ENCODE measurements at places on chromosomes 3 and 15. TPM values are rescaled to one million over a fixed set of nuclear protein-coding genes. Genes with fewer than 3 reads are reported as not detected.

IP6K2 gene
- 139 TPM for total RNA-seq

WDR93 gene
- not detected for total RNA-seq

- DNase-seq = no peak
These were observed 25.6 kb downstream of the CPOX start for GRCh38 chr3:98567666-98568270.

- DNase-seq = no peak
These were observed 42.1 kb downstream of the MINAR1 start for GRCh38 chr15:79474252-79474651.

IL17RB gene
- total RNA-seq = 3.1 TPM

DAZL gene
- not detected for total RNA-seq

DNA sequence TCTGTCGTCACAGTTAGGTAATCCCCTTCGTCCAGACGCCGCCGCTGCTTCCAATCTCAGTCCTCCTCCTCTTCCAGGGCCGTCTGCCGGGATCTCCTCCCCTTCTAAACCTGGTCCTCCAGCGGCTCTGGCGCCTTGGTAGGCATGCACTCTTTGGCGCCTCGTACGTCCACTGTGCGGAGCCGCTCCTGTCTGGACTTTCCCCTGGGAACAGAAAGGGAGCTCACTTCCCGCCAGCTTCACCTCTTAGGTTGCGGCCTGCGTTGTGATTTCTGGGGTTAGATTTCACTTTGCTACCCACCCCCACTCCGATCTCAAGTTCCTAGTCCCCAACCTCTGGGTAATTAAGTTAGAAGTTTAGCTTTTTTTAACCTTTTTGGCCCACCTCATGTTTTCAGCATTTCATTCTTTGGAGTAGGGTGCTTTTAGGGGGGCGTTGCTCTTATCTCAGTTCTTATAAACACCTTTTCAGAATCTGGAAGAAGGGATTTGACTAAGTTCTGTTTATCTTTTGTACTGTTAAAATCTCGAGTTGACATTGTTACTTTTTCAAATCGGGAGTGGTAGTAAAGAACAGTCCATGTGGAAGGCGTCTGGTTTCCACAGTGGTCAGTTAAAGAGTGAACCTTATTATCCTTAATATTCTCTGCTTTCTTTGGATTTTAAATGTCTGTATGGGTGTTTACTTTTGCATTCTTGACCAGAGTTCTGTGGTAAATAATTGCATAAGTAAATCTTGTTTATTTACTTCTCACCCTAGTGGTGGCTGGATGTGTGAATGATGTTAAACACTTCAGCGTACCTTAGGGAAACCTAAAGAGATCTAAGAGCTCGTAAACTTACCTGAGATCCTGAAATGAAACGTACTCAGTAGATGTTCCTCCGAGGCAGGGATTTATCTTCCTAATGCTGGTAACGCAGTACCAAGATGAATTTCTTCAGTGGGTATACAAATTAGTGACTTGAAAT lies 611 bp downstream of the CTDSPL2 start:
- no peak for DNase-seq

DNA sequence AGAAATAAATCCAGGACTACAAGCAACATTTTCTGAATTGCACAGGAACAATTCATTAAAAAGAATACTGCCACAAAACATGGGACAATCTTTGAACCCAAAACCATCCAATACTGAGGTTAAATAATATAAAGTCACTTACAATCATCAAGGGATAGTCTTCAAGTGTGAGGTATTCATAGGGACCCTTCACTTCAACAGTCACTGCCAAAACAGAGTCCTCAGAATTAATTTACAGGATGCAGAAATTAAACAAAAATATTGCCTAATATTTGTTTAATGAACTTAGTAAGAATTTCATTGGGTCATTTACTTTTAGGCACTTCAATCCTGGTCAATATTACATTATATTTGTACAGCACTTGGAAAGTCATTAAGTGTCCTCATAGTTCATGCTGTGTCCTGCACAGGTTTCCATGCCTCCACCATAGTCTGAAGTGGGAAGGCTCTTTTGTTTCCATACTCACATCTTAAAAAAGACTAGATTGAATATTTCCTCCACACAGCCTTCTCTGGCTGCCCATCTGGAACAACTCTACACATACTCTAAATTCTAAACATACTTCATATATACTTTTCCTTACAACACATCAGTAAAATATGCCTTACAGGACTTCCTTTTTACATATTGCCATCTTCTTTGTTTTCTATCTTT lies 31.6 kb upstream of the VPS39 start:
- no peak for DNase-seq

GRCh38 chr15:51053571-51053970 lies 41.1 kb downstream of the TNFAIP8L3 start:
- DNase-seq = no peak

IQCF5 gene
- total RNA-seq = not detected

DNA sequence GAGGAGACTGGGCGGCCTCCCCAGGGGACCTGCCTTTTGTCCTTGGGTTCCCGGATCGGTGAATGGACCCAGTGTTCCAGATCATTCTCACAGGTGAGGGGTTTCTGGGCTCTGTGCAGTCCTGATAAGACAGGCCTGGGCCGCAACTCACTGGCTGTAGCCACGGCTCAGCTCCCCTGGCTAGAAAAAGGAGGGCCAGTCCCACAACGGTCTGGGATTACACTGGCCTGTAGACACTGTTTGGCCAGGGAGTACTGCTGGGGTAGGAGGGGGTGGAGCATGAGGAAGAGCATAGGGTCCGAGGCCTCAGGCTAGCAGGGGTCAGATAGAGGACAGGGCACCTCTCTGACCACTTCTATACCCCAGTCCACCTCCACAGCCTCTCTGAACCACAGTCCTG lies 21.0 kb upstream of the TICRR start:
- DNase-seq = no peak

GRCh38 chr15:77599899-77600298 lies 32.8 kb downstream of the LINGO1 start:
- DNase-seq = no peak

NLGN1 gene
- 20.0 TPM for total RNA-seq

DNA sequence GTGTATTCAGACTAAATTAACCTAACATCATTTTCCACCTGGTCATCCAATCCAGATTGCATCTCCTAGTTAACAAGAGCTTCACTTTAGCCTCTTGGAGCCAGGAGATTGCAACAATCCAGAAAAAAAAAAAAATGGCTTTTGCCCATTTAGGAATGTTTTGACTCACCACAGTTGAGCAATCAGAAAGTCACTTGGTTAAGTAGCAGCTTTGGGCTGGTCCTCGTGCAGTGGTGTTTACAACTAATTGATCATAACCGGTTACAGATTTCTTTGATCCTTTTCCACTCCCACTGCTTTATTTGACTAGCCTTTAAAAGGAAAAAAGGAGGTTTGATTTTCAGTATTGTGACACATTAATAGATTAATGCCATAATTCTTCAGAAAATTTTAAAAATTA lies 688.8 kb upstream of the CCDC54 start:
- no peak for DNase-seq

- DNase-seq = no peak
These were observed 1.1 kb downstream of the SSR3 start for GRCh38 chr3:156553705-156554356.

RYR3 gene
- total RNA-seq = 1.5 TPM

DNA sequence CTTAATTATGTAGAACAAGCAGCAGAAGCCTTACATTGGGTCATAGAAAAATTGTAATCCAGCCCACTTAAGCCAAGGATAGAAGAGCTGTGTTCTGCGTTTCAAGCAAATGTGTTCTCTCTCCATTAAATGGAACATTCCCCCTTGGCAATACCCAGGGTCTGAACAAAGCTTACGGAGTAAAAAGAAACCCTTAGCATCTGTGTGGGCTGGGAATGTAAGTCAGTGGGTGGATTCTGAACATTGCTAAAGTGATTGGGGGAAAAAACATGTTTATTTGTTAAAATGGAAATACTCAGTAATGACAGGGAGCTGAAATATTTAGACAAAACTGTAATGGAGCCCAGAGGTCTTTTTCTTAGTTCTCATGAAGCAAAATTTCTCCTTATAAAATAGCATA lies 147.4 kb downstream of the DUT start:
- DNase-seq = no peak

- no peak for DNase-seq
These were observed 54.6 kb upstream of the SEC13 start for GRCh38 chr3:10375296-10376053.

GRAMD2A gene
- total RNA-seq = 0.35 TPM

GRCh38 chr3:3951071-3951470 lies 151.8 kb downstream of the LRRN1 start:
- no peak for DNase-seq

GRCh38 chr3:105422645-105423044 lies 55.9 kb downstream of the ALCAM start:
- no peak for DNase-seq

GRCh38 chr3:101518421-101518871 lies 5.4 kb upstream of the SENP7 start:
- no peak for DNase-seq

DNA sequence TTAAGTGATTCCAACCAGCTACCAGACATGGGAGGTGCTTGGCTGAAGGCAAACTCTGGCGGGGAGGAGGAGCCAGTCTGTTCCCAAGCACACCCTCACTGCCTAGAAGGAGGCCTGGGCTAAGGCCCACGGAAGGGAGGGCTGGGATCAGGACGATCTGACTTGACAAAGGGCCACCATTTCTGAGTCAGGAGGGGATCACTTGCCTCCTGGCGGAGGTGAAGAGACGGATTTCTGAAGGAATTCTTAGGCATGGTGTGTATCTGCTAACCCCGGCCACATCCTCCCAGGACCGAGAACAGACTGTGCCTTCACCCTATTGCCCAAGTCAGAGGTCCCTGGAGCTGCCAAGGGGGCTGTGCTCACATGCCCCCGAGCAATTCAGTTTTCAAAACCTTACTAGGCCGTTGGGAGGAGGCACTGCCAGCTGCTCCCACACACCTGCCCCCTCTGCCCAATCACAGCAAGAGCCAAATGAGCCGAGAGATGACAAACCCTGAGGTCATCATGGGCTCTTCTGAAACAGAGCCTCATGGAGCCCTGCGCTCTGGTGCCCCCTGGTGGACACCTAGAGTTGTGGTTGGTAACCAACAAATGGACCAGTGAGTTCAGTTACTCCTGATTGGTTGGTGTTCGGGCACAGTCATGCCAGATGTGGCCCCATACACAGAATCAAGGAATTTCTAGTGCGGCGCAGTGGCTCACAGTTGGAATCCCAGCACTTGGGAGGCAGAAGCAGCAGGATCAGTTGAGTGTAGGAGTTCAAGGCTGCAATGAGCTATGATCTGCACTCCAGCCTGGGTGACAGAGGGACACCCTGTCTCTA lies 6.5 kb upstream of the TNK2 start:
- DNase-seq = peak; percentile 95

DNA sequence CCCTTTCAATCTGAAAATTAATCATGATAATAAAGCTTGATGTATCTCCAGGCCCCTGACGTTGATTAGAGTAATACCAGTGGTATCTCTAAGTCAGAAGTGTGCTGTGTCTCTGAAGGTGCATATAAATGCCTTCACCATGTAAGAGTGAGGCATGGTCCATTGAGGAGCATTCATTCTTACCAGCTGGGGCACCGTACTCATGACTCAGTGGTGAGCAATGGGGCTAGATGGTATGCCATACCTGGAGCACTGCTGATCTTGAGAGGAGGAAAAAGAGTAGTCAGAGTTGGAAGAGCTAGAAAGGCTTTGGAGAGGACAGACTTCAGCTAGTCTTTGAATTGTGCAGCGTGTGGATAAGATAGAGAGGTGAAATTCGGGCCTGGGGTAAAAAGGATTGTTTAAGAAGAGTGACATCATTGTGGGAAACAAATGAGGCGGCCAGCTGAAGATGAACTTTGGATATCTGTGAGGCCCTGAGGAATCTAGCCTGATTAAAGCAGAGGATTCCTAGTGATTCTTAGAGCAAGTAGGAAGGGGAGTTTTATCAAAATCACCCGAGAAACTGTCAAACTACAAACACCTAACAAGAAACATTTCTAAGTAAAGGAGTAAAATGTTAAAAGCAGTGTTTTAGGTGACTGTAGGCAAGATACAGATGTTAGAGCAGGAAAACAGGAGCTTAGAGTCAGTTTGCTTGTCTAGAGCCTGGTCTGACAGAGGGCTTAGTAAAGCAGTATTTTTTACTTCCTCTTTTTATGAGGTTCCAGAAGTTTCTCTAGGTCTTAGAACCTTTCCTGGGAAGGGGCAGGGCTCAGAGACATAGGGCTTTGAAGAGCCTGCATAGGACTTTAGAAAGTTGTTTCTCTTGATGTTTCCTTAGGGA lies 13.6 kb downstream of the TMOD3 start:
- no peak for DNase-seq

GRCh38 chr15:90872486-90873184 lies 4.2 kb downstream of the FURIN start:
- DNase-seq = no peak

ITIH3 gene
- total RNA-seq = not detected

C3orf85 gene
- not detected for total RNA-seq

GRCh38 chr3:157407769-157408168 lies 28.9 kb upstream of the PTX3 start:
- DNase-seq = no peak

TGM4 gene
- not detected for total RNA-seq

ZNF660 gene
- 29.8 TPM for total RNA-seq

CHP1 gene
- total RNA-seq = 72.7 TPM

IL1RAP gene
- 5.4 TPM for total RNA-seq

GMPPB gene
- 40.1 TPM for total RNA-seq

- DNase-seq = no peak
These were observed 16.2 kb downstream of the CLRN1 start for GRCh38 chr3:150956376-150956775.

DNA sequence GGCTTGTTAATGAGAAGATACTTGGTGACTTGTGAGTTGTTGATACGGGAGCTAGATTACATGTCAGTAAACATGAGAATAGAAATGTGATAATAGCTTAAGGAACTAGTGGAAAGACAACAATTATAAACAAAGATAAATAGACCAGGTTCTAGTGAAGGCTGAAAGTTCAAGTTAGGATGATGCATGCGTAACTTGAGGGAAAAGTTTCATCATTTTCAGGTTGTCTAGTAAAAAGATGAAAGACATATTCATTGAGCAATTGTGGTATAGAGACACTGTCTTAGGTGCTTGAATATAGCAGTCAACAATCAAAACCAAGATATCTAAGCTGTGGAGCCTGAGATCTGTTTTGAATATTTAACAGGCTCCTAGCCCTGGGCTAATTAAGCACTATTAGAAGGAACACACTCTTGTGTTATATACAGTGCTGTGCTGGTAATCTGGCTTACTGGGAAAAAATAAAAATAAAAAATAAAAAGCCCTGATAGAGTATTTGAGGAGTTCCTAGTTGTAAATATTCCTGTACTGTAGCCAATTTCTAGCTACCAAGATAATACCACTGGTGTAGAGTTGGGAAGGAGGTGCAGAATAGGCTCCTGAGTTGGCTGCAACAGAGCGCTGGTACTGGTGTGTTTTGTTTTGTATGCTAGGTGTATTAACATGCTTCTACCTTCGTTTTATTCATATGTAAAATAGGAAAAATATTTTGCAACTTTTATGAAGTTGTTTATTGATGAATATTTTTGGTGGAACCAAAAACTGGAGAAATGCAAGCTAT lies 68.5 kb downstream of the NLGN1 start:
- DNase-seq = no peak

SPINK8 gene
- total RNA-seq = not detected

TNFSF10 gene
- not detected for total RNA-seq

Measured in neural crest cell (in vitro differentiated cells).